ENCODE measurements at places on chromosomes 3 and 15.

- peak; percentile 5 for DNase-seq
Measured at GRCh38 chr3:66298591-66298990, 77.8 kb downstream of the SLC25A26 start.

GRCh38 chr15:59492389-59493377 is 54.7 kb downstream of the FAM81A start:
- DNase-seq: peak; percentile 83

DNA sequence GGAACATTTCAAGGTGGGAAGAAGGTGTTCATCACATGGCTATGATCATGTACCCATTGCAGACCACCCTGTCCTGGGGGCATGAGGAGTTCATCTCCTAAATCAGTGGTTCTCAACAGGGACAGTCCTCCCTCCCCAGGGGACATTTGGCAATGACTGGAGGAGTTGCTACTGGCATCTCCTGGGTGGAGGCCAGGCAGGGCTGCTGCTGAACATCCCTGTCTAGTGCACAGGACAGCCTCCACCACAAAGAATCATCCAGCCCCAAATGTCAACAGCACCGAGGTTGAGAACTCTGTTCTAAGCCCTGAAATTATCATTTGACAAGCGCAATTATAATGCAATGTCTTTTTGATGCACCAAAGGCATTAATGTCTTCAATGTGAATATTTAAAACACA is 4.4 kb upstream of the DNAJB8 start:
- DNase-seq: no peak

GRCh38 chr3:14153663-14154062 is 24.7 kb downstream of the XPC start:
- DNase-seq: no peak

GRCh38 chr3:29587340-29587739 is 306.5 kb downstream of the RBMS3 start:
- no peak for DNase-seq

DNA sequence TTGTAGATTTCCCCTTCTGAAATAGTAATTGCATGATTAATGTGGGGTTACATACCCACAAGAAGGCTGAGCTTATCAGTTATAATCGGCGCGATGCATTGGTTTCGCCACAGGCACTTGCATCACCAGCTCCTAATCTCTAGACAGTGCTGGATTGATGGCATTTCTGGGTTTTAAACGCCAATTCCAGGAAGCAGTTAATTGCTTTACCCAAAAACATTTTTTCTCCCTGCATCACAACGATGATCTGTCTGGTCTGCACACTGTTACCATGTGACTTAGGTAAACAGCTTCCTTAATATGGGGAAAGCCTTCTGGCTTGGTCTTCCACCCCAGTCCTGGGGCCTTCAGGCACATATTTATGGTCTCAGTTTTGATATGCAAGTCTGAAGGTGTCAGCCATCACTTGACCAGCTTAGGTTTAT is 70.0 kb upstream of the HEG1 start:
- no peak for DNase-seq

GRCh38 chr15:24676431-24676830 is 856 bp downstream of the NPAP1 start:
- no peak for DNase-seq

DNA sequence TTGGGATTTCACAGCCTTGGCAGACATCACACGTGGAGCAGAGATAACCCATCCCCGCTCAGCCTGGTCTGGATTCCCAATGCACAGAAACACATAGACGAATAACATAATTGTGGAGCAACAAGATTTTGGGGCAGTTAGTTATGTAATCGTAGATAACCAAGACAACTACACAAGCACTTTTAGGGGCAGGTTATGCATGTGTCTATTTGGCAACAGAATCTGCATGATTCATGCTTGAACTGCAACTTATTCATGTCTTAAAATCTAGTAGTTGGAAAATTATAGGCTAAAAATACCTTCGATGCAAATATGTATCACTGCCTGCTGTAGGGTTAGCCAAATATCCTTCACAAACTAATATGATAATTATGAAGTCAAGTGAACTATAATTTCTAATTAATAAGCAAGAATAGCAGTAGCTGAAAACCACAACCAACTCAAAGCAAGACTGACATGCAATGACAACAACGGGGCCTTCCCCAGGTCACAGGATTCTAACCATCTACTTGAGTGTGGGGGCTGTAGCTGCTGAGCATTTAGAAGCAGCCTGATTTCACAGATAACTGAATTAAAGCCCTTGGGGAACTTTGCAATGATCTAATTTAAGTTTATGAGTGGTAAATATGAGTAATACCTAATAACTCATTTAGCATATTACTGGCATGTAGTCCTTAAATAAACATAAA is 31.1 kb downstream of the DGKG start:
- no peak for DNase-seq

DNA sequence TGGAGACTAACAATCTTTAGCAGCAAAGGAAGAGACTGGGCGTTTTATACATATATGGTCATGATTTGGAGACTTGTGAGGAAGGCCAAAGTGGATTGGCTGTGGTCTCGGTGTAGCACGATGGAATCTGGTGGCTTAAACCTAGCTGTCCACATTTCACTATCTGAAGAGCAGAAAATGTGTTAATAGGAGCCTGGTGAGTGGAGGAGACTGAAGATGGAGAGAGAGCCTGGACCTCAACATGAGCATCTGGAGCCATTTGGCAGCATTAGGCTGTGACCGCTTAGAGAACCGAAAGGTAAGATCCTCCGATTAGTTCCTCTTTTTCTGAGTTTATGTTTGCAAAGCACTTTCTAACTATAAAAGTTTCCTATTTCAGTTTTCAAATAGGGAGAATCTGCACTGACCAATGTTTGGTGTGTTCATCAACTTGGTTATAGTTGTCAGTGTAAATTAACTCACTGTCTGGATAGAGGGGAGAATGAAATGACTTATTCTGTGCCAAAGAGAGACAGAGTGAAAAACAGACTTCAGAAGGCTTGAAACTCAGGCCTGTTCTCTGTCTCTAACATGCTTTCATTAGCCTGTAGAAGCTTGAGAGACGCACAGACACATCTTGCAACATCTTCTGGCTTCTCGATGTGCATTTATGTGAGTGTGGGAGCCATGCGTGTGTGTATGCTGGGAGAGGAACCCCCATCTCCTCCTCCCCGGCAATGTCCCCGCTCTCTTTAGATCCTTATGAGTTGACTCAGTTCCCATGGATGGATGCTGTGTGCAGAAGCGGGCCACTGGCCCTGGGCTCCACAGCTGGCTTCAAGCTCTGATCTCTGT is 244.7 kb upstream of the TBL1XR1 start:
- DNase-seq: no peak

- peak; percentile 51 for DNase-seq
Measured at GRCh38 chr3:186307594-186308221, 54.3 kb downstream of the DGKG start.

- DNase-seq: no peak
Measured at GRCh38 chr15:28912422-28912821, 26.6 kb downstream of the APBA2 start.

DNA sequence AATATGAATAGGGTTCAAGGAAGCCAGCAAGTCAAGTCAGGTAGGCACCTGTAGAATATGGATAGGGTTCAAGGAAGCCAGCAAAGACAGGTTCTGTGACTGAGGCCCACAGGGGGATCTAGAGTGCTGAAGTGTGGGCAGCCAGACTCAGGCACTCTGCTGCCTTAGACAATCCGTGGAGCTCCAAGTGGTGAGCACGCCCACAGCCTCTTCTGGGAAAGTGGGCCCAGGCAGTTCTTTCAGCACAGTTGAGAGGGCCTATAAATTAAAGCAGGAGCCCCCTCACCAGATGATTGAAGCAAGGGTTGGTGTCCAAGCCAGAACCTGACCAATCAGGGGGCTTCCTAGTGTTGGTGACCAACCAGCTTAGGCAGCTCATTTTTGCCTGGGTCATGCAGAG is 51.0 kb downstream of the ANP32A start:
- DNase-seq: no peak

DNA sequence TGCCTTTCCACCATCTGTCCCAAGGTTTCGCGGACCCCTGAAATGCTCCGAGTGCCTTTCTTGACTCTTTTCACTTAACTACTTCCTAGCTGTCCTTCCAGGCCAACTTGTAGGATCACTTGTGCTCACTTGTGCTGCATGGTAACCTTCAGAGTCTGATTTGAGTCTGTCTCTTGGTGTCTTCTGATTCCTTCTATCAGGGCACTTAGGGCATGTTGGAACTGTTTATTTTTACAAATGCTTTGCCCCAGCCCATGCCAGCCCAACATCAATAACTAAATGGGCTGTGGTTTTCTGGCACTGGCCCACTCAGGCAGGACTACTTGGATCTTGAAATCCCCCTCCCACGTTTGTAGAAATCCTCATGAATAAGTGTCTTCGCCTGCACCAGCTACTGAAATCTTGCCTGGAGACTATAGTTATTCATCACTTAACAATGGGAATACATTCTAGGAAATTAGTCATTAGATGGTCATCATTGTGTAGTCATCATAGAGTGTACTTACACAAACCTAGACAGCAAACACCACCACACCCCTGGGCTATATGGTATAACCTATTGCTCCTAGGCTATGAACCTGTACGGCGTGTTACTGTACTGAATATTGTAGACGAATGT is 123.1 kb upstream of the STRIT1 start:
- no peak for DNase-seq

All from small intestine (tissue), 16 donors.